Body of pancreas (tissue), 4 donors: ENCODE measurements at places on chromosomes 4 and X. TPM values are rescaled to one million over a fixed set of nuclear protein-coding genes. Genes with fewer than 3 reads are reported as not detected.

Gene FAT1
- 65.9 TPM for total RNA-seq

DNA sequence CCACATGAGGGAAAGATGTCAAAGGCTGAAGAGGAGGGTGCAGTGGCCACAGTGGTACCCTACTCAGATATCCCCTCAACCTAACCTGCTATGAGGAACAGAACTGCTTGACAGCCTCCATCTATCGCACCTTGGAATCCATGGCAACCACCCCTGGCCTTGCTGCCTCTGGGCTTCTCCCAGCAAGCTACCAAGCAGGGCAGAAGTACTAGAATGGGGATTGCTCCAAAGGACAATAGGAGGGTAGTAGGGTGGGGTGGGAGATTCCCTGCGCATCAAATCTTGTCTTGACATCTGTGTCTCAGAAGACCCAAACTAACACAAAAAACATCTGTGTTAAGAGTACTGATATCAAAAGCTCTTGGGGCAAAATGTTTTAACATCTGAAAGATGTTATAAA is 118.2 kb downstream of the FBXW7 start:
- no peaks in the 10 kb centered on the region for H3K4me1 ChIP-seq
- DNase-seq, result no peak
- H3K4me3 ChIP-seq, result no peak overlapping the region

- H3K27me3 ChIP-seq, result no peaks in the 10 kb centered on the region
- no peak overlapping the region for H3K4me3 ChIP-seq
- no peaks in the 10 kb centered on the region for H3K36me3 ChIP-seq
- DNase-seq, result no peak
- H3K27ac ChIP-seq, result no peak overlapping the region
Measured at GRCh38 chr4:74855879-74856278, 61.6 kb upstream of the BTC start.

- no peak for DNase-seq
- H3K27ac ChIP-seq, result no peak overlapping the region
- no peaks in the 10 kb centered on the region for H3K36me3 ChIP-seq
- no peak overlapping the region for H3K4me3 ChIP-seq
- H3K4me1 ChIP-seq, result no peaks in the 10 kb centered on the region
Measured at GRCh38 chr4:163536091-163536490, 41.6 kb downstream of the TMA16 start.

DNA sequence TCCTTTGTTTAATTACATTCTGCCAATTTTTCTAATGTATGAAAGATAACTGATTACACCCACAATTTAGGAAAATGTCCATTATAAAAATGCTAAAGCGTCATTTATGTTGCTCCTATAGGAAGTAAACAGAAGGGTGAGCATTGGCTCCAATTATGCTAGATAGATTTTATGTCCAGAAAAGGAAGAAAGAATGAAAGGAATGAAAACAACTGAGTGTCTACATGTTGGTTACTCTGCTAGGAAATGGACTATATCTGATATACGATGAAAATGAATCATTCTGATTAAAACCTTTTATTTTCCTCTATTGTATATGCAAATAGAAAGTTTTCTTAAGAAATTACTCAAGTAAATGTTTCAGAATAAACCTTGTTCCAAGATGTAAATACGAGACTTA is 1.6 kb downstream of the ENAM start:
- no peak for DNase-seq
- H3K4me1 ChIP-seq, result peaks cover 9% of the 10 kb centered on the region

- no peak overlapping the region for H3K4me3 ChIP-seq
- H3K27me3 ChIP-seq, result no peaks in the 10 kb centered on the region
- H3K27ac ChIP-seq, result peak overlapping the region; percentile 51
- H3K36me3 ChIP-seq, result no peaks in the 10 kb centered on the region
Measured at GRCh38 chr4:85777908-85778631, 303.1 kb downstream of the ARHGAP24 start.

Gene RNF128
- 18.9 TPM for total RNA-seq

Gene NLGN3
- total RNA-seq, result 1.0 TPM

DNA sequence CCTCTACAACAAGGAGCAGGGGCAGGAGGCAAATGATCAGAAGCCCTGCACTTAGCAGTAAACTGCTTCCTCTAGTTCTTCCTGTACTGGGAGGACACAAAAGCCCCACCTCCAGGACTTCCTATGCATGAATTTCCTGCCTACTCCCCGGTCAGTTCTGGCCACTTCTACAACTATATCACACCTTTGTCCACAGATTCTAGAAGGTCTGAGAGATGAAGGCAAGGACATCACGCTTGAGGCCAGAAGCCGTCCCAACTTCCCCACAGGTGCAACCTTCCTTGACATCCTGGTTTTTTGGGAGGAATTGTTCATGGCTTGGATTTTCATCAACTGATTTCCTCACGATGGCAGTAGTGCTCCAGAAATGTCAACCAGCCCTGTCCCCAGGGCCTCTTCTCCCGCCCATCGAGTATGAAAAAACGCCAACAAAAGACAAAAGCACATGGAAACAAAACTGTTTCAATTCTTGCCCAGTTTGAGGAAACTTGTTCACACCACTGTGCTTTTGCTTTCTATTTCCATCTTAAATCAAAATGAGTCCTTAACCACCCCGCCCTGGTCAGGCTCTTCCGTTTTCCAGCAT is 206.5 kb upstream of the STK26 start:
- H3K27ac ChIP-seq, result no peak overlapping the region
- no peaks in the 10 kb centered on the region for H3K4me1 ChIP-seq
- no peaks in the 10 kb centered on the region for H3K27me3 ChIP-seq
- H3K4me3 ChIP-seq, result no peak overlapping the region

Gene SLC9B1
- total RNA-seq, result not detected

DNA sequence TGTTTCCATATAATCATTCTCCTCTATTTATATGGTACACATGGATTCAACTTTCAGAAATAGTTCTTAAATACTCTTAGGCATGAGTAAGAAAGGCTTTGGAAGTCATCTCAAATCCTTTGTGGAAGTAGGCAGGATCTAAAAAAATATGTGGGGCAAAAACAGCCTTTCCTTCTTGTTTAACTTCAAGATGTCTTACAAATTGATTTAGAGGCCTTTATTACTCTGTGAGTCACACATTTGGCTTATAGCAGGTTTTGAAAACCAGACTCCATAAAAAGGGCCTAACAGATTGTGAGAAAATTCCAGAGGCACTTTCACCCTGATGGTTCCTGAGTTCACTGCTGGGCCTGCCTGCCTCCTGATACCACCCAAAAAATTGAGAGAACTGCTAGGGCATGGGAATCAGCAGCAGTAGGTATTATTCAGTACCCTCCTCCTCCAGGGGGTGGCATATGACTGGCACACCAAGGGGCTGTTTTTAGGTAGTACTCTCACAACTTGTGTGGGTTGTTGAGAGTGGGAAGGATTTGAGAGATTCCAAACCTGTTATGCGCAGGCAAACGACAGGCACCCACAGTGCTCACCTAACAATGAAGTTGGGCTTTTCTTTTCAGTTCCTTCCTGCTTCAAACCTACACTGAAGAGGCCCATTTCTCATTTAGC is 162.7 kb upstream of the MBNL3 start:
- H3K36me3 ChIP-seq, result no peaks in the 10 kb centered on the region
- DNase-seq, result no peak
- H3K27ac ChIP-seq, result no peak overlapping the region
- no peaks in the 10 kb centered on the region for H3K27me3 ChIP-seq
- H3K4me3 ChIP-seq, result no peak overlapping the region

Gene CDS1
- total RNA-seq, result 5.2 TPM

Gene GPRASP2
- 6.2 TPM for total RNA-seq

DNA sequence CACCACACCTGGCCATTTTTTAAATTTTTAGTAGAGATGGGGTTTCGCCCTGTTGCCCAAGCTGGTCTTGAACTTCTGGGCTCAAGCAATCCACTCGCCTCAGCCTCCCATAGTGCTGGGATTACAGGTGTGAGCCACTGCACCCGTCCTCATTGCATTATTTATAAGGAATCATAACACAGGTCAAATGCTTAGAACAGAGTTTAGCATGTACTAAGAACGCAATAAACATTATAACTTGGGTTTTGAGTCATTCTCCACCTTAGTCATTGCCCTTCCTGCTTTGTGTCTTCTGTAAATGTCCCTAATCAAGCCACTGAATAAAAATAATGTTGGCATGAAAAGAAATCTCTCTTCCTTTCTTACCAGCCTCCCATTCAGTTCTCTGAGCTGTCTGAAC is 38.5 kb upstream of the SHROOM4 start:
- no peak overlapping the region for H3K27ac ChIP-seq
- no peaks in the 10 kb centered on the region for H3K27me3 ChIP-seq
- no peaks in the 10 kb centered on the region for H3K36me3 ChIP-seq

DNA sequence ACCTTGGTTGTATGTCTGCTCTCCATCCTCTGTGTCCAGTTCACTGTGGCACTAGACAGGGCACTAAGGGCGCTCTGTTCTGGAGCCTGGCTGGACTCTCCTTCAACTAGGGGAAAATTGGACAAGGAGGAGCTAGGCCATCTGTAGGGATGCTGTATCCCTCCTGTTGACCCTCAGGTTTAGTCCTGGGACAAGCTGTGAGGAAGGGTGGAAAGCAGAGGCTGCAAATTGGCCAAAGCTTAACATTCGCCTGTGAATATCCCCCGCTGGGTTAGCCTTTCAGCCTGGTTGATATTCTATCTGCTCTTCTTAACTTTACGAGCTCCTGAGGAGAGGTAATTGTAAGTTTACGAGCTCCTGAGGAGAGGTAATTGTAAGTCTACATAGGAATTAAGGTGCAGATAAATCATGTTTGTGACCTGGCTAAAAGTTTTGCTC is 64.4 kb upstream of the ENPEP start:
- H3K4me1 ChIP-seq, result no peaks in the 10 kb centered on the region
- no peak for DNase-seq
- no peak overlapping the region for H3K27ac ChIP-seq
- H3K4me3 ChIP-seq, result no peak overlapping the region
- H3K36me3 ChIP-seq, result no peaks in the 10 kb centered on the region

DNA sequence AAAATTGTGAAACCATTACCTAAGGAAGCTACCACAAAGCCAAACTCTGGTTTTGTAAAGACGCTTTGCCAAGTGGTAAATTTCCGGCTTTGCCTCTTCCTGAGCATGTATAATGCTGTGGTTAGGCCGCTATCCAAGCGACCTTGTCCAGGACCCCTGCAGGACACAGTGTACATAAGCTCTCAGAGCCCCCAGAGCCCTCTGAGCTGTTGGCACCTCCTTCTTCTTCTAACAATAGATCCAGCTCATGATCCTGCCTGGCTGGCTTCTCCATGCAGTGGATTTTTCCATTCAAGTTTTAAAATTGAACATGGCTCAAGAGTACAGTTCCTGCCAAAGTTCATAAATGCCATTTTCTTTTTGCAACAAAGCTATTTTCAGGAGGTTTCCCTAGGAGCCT is 326.7 kb downstream of the MAPK10 start:
- H3K36me3 ChIP-seq, result no peaks in the 10 kb centered on the region
- peak; percentile 35 for DNase-seq
- H3K4me1 ChIP-seq, result peaks cover 8% of the 10 kb centered on the region
- H3K4me3 ChIP-seq, result no peak overlapping the region
- H3K27me3 ChIP-seq, result no peaks in the 10 kb centered on the region
- H3K27ac ChIP-seq, result no peak overlapping the region

GRCh38 chrX:118594697-118595420 is 99.2 kb downstream of the DOCK11 start:
- no peak for DNase-seq
- no peaks in the 10 kb centered on the region for H3K27me3 ChIP-seq
- H3K36me3 ChIP-seq, result no peaks in the 10 kb centered on the region
- H3K4me1 ChIP-seq, result no peaks in the 10 kb centered on the region

Gene MGAT4D
- total RNA-seq, result not detected

DNA sequence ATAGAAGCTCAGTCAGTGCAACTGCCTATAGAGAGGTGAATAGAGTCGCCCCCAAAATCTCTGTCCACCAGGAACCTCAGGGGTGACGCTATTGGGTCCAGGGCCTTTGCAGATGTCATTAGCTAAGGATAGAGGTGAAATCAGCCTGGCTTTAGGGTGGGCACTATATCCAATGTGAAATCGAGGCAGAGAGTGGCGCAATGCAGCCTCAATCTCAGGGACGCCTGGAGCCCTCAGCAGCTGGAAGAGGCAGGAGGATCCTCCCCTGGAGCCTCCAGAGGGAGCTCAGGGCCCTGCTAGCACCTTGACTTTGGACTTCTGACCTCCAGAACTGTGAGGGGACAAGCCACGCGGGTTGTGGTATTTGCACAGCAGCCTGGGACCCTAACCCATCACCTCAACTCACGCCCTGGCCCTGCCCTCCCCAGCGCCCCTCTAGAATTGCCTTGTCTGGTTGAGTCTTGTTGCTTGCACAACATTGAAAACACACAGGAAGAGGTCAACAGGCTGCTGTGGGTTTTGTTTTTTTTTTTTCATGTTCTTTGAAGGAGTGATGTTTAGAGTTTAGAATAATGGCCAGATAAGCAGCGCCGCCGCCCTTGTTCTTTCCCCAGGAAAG is 89.4 kb upstream of the PSAPL1 start:
- H3K4me3 ChIP-seq, result no peak overlapping the region
- H3K36me3 ChIP-seq, result no peaks in the 10 kb centered on the region
- H3K4me1 ChIP-seq, result no peaks in the 10 kb centered on the region

Gene PPP4R3C
- not detected for total RNA-seq

Gene SSX7
- not detected for total RNA-seq

- H3K4me3 ChIP-seq, result no peak overlapping the region
- no peaks in the 10 kb centered on the region for H3K4me1 ChIP-seq
- no peaks in the 10 kb centered on the region for H3K36me3 ChIP-seq
Measured at GRCh38 chr4:77263247-77263646, 106.2 kb downstream of the CCNG2 start.

GRCh38 chr4:1239141-1239949 is 9.6 kb downstream of the CTBP1 start:
- peaks cover 40% of the 10 kb centered on the region for H3K4me1 ChIP-seq
- H3K4me3 ChIP-seq, result no peak overlapping the region
- DNase-seq, result peak; percentile 13
- no peaks in the 10 kb centered on the region for H3K27me3 ChIP-seq
- H3K27ac ChIP-seq, result peak overlapping the region; percentile 30

- H3K4me1 ChIP-seq, result peaks cover 4% of the 10 kb centered on the region
- H3K27ac ChIP-seq, result no peak overlapping the region
- H3K4me3 ChIP-seq, result no peak overlapping the region
- DNase-seq, result no peak
Measured at GRCh38 chr4:24076811-24077210, 187.0 kb upstream of the PPARGC1A start.

Gene ZXDA
- total RNA-seq, result 7.6 TPM

Gene WWC2
- 30.3 TPM for total RNA-seq
